ENCODE measurements at places on chromosomes 11 and 22.

- DNase-seq, result no peak
Measured at GRCh38 chr11:75667831-75668450, 897 bp downstream of the MAP6 start.

DNA sequence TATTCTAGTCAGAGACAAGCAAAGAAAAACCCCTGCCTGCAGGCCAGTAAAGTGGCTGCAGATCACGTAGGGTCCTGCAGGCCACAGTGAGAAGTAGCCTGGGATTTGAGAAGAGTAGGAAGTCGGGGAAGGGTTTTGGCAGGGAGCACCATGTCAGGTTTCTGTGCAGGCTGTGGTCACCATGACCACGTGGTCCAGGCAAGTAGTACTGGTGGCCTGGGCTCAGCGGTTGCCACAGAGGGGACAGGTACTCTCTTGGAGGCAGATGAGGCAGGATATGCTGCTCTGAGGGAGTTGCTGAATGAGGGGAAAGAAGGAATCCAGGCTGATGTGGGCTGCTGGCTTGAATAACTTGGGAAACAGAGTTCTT is 46.5 kb downstream of the PISD start:
- no peak for DNase-seq

- no peak for DNase-seq
Measured at GRCh38 chr11:36577859-36578258, 10.1 kb downstream of the RAG1 start.

GRCh38 chr11:84396521-84396920 is 1110.4 kb upstream of the CCDC90B start:
- DNase-seq, result no peak

- no peak for DNase-seq
Measured at GRCh38 chr22:44659140-44659539, 42.9 kb upstream of the PRR5 start.

DNA sequence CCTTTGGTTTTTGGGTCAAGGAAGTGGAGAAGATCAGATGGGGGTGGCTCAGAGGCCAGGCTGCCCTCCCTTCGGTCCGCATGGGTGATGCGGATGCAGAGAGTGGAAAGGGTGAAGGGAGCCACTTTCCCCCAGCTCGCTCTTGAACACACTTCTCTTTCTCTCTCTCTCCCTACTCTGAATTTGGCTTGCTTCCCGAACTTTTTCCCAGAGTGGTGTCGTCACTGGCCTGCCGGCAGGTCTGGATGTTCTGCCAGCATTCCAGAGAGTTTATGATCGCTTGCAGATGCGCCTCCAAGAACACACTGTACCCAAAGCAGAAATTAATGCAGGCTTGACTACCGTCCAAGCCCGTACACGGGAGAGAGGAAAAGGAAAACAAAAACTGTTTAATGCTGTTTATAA is 103.2 kb downstream of the ZBTB16 start:
- DNase-seq, result no peak

DNA sequence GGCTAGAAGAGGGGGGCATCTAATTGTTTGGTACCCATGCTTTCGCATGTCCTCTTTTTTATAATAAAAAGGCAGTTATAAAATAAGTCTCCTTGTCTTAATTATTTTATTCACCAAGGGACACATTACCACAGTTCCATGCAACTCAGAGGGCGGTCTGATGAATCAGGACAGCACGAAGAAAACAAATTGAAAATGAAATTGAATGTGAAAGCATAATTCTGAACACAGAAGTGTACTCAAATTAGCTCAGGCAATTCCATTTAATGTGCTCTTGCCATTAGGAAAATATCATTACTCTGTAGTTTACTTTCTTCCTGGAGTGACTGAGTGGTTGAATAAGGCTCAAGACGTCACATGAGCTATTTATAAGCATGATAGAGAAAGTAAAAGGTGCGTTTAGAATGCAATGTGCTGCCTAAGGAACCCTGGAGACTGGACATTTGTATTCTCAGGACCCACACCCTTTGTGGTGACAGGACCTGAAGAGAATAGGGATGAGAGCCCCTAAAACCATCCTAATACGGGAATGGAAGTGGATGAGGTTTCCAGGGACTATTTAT is 59.6 kb downstream of the MTNR1B start:
- no peak for DNase-seq

- no peak for DNase-seq
Measured at GRCh38 chr11:117686711-117687110, 110.3 kb downstream of the DSCAML1 start.

Data from stimulated activated CD4-positive, alpha-beta T cell treated with anti-CD3 and anti-CD28 coated beads, Interleukin-12 subunit alpha, Interleukin-12 subunit beta, amount 100 ng/mL, for 24 hours (primary cell).